ENCODE measurements at places on chromosomes 2 and 18.

GRCh38 chr2:202018950-202019349 lies 14.7 kb upstream of the FZD7 start:
- no peaks in the 10 kb centered on the region for H3K36me3 ChIP-seq
- H3K27ac ChIP-seq = no peak overlapping the region

- no peak overlapping the region for H3K4me3 ChIP-seq
- no peak for DNase-seq
- H3K27ac ChIP-seq = no peak overlapping the region
- H3K36me3 ChIP-seq = no peaks in the 10 kb centered on the region
- no peaks in the 10 kb centered on the region for H3K27me3 ChIP-seq
Measured at GRCh38 chr18:22639561-22639960, 221.8 kb upstream of the CTAGE1 start.

DNA sequence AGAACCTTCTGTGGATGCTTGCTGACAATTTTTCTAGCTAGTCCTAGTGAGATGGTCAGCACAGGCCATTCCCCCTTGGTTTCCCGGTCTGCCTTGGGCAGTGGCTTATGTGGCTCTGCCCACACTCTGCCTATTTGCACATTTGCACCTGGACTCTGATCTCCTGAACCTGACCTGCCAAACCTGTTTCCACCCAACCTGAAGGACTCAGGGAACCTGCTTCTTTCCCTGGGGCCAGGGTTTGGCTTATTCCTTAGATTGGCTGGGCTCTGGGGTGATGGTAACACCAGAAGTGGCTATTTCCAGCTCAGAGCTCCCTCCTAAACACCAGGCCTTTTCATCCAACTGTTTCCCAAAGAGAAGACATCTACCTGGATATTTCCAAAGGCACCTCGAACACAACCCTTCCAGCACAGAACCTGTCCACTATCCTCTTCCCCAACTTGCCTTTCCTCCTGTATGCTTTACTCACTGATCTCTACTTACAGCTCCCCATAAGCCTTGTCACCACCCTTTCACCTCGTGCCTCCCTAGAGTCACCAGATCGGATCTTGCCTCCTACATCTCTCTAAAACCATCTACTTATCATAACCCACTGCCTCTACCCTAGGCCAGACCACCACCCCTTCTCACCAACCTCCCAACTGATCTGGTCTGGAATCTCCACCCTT lies 5.8 kb upstream of the MTA3 start:
- DNase-seq = no peak
- no peaks in the 10 kb centered on the region for H3K4me1 ChIP-seq
- 0 out of 3 replicates have a peak, but pooled peaks cover 2% of the 10 kb centered on the region for H3K27me3 ChIP-seq
- no peaks in the 10 kb centered on the region for H3K36me3 ChIP-seq

GRCh38 chr2:24577481-24577880 lies 86.4 kb downstream of the NCOA1 start:
- no peak for DNase-seq
- H3K4me1 ChIP-seq = peaks cover 17% of the 10 kb centered on the region
- no peaks in the 10 kb centered on the region for H3K36me3 ChIP-seq
- no peaks in the 10 kb centered on the region for H3K27me3 ChIP-seq

DNA sequence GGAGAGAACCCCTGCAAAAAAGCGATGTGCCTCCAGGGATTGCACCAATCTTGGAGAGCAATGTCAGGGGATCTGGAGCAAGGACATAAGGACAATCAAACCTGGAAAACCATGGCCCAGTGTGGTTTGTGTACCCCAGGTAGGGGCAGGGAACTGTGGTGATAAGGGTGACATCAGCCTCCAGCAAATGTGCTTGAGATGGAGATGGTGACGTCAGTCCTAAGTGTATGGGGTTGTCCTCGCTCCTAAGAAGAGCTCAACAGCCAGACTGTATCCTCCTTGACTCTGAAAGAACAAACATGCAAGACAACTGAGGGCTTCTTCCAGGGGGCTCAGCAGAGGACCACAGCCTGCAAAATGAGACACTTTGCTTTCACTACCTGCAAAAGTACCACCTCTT lies 71.4 kb downstream of the FTCDNL1 start:
- H3K27me3 ChIP-seq = no peaks in the 10 kb centered on the region

GRCh38 chr2:64259312-64259711 lies 115.1 kb upstream of the PELI1 start:
- H3K27me3 ChIP-seq = no peaks in the 10 kb centered on the region
- H3K4me3 ChIP-seq = no peak overlapping the region
- H3K4me1 ChIP-seq = peaks cover 3% of the 10 kb centered on the region
- DNase-seq = no peak
- no peaks in the 10 kb centered on the region for H3K36me3 ChIP-seq

- peaks cover 7% of the 10 kb centered on the region for H3K36me3 ChIP-seq
- no peak overlapping the region for H3K27ac ChIP-seq
- no peak overlapping the region for H3K4me3 ChIP-seq
- H3K27me3 ChIP-seq = no peaks in the 10 kb centered on the region
- peaks cover 20% of the 10 kb centered on the region for H3K4me1 ChIP-seq
Measured at GRCh38 chr2:231717281-231718171, 9.2 kb downstream of the PTMA start.

GRCh38 chr18:48728204-48728833 lies 189.5 kb downstream of the CTIF start:
- no peaks in the 10 kb centered on the region for H3K4me1 ChIP-seq
- H3K4me3 ChIP-seq = no peak overlapping the region
- no peak for DNase-seq
- H3K27ac ChIP-seq = no peak overlapping the region
- H3K27me3 ChIP-seq = no peaks in the 10 kb centered on the region

GRCh38 chr2:220504938-220505503 lies 877.6 kb downstream of the SLC4A3 start:
- no peak for DNase-seq
- H3K36me3 ChIP-seq = no peaks in the 10 kb centered on the region
- no peak overlapping the region for H3K27ac ChIP-seq
- H3K27me3 ChIP-seq = no peaks in the 10 kb centered on the region
- no peaks in the 10 kb centered on the region for H3K4me1 ChIP-seq

- H3K27ac ChIP-seq = no peak overlapping the region
- H3K4me1 ChIP-seq = peaks cover 17% of the 10 kb centered on the region
- no peak overlapping the region for H3K4me3 ChIP-seq
- H3K36me3 ChIP-seq = no peaks in the 10 kb centered on the region
Measured at GRCh38 chr2:189624648-189625355, 36.5 kb upstream of the ASNSD1 start.

- no peaks in the 10 kb centered on the region for H3K4me1 ChIP-seq
- H3K27me3 ChIP-seq = no peaks in the 10 kb centered on the region
- no peak overlapping the region for H3K4me3 ChIP-seq
- H3K36me3 ChIP-seq = no peaks in the 10 kb centered on the region
- no peak for DNase-seq
Measured at GRCh38 chr18:52334896-52335295, 5.1 kb upstream of the DCC start.

Data from K562 (cell line).